ENCODE measurements at places on chromosomes 2 and 18.

- no peak for DNase-seq
These were observed 560.4 kb upstream of the SALL3 start for GRCh38 chr18:78419171-78419570.

DNA sequence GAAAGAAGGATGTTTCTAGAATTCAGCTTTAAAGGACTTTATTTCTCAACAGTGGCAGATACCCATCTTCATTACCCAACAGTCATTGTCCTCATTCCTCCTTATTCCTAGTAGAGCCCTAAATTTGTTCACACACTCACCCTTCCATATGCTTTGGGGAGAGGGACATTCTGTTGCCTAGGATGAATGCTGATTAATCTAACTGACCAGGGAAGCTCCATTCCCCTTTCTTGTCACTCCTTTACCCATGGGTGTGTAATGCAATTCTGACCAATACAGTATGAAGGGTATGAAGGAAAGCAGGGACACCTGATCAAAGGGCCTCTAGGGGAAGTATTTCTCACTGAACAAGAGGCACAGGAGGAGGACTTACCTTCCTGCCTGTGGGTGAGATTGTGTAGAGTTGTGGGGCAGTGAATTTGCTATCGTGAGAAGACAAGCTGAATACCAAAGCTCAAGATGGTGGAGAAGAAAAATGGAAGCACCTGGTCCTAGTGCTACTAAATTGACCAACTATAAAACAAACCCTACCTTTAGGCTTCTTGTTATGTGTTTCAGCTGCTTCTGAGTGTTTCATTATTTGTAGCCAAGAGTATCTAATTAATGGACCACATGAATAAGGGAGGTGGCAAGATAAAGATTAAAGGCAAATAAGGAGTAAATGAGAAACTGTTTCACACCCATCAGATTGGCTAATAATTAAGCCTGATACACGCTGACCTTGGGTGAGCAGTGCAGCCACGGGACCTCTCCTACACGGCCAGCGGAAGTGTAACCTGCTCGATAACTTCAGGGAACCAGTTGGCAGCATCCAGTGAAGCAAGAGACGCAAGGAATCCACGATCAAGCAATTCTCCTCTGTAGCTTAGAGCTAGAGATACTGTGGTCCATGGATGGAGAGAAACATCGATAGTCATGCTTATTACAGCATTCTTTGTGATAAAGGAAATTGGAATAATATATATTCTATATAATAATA lies 202.3 kb downstream of the MYCN start:
- DNase-seq: no peak

GRCh38 chr2:126886211-126886915 lies 12.3 kb upstream of the TEX51 start:
- DNase-seq: no peak

GRCh38 chr2:176126929-176127773 lies 2.4 kb upstream of the HOXD8 start:
- DNase-seq: no peak

DNA sequence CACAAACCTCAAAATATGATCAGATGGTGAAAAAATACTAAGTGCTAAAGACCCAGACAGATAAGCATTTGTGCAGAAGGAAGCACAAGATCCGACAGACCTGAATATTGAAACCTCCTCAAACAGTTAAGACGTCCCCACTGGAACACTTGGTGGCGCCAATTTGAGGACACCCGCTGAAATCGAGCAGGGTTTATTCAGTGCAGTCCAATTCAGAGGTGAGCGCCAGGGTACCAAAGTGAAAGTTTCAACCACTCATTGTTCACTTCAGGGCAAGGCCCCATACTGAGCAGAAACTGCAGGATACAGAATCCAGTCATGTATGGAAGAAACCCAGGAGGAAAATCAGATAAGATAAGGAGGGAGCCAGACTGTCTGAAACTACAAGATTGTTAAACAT lies 417.6 kb downstream of the LRRTM4 start:
- DNase-seq: no peak

- DNase-seq: no peak
These were observed 1706.7 kb downstream of the SUCLG1 start for GRCh38 chr2:82752396-82752795.

- no peak for DNase-seq
These were observed 252.9 kb upstream of the SIX3 start for GRCh38 chr2:44688456-44689124.

GRCh38 chr2:158926478-158926948 lies 41.9 kb upstream of the TANC1 start:
- no peak for DNase-seq

DNA sequence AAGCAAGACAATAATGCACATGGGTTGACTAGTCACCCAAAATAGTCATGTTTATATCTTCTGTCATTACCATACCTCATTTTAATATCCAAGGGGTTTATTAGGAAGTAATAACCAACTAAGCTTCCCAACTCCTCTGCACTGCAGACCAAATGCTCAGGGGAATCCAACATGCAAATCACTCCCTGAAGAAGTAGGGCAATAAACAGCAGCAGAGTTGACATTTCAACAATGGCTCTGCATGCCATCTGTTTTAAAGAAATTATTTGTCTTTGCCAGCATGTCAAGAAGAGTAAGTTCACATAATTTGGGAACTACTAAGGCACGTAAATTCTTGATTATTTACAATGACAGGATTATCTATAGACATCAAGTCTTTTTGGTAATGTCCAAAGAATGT lies 84.4 kb upstream of the LYPD1 start:
- no peak for DNase-seq

GRCh38 chr2:160380000-160380570 lies 113.5 kb downstream of the RBMS1 start:
- no peak for DNase-seq

DNA sequence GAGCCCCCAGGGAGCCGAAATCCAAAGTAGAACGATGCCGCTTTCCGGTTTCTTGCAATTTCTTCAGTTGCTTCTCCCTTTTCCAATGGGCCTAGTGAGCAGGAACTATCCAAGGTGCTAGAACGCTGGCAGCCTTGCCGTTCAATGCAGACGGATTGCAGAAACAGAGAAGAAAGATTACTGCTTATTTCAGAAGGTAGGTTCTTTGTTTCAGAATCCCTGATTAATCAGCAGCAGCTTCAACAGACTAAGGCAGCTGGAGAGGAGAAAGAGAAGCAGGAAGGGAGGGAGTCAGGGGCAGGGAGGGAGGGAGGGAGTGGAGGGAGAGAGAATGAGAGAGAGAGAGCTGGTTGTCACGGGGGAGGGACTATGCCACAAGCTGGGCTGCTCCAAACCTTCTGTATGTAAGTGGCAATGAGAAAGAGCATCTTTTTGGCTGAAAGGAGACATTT lies 576 bp downstream of the NYAP2 start:
- no peak for DNase-seq

DNA sequence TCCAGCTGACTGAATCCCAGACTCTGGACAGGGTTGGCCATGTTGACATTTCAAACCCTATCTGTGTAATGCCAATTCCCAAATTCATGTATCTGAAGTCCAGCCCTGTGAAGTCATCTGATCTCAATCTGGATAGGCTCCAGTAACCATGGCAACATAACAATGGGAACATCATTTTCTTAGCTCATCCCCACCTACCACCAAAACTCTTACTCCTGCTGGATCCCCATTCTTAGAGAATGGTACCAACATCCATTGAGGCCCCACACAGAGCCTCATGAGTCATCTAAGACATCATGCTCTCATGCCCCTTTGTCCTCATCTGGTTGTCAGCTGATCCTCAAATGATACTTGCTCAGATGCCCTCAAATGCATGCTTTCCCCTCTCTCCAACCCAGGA lies 58.9 kb upstream of the TEX51 start:
- DNase-seq: no peak

GRCh38 chr18:48715711-48716361 lies 177.0 kb downstream of the CTIF start:
- peak; percentile 70 for DNase-seq

DNA sequence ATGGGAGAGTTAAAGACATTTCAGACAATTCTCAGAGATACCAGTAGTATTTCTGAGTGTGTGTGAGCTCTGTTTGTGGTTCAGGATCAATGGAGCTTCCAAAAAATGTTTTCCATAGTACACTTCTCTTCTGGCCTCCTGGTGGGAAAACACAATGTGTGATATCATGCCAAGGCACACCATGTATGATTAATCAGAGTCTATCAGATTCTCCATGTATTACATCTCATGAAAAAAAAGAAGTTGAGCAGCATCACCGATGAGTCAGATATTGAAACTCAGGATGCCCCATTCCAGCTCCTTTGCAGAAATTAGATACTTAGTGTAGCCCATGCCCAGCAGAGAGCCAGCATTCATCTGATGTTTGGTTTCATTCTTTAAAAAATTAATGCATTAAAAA lies 620.3 kb upstream of the POU3F3 start:
- no peak for DNase-seq

DNA sequence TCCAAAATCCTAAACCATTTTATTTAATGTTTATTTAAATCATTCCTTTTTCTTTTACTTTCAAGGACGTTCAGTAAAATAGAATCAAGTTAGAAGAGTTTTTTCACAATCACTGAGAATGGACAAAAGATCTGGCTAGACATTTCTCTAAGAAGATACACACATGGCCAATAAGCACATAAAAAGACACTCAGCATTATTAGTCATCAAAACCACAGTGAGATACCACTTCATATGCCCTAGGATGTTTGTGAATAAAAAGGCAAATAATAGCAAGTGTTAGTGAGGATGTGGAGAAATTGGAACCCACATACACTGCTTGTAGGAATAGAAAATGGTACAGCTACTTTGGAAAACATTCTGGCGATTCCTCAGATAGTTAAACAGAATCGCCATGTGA lies 76.1 kb downstream of the RHBDD1 start:
- DNase-seq: no peak

GRCh38 chr2:126890551-126891450 lies 7.9 kb upstream of the TEX51 start:
- DNase-seq: no peak

- no peak for DNase-seq
These were observed 1269.2 kb downstream of the LRP1B start for GRCh38 chr2:140861666-140862065.

DNA sequence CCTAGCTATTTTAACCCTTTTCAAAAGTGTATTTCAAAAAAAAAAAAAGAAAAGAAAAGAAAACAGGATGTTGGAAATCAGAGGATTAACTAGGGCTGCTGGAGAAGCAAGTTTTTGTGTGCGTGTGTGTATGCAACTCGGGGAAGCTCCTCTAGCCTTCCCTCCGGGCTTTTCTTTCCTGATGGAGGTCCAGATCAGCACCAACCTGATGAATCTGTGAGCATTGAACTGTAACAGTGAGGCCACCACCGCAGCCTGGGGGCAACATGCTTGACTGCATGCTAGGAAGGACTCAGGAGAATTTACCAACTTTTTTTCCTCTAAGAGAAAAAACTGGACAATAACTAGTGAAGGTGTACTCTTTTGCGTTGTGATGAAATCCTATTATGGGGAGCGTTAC lies 2.3 kb downstream of the OBSL1 start:
- no peak for DNase-seq

DNA sequence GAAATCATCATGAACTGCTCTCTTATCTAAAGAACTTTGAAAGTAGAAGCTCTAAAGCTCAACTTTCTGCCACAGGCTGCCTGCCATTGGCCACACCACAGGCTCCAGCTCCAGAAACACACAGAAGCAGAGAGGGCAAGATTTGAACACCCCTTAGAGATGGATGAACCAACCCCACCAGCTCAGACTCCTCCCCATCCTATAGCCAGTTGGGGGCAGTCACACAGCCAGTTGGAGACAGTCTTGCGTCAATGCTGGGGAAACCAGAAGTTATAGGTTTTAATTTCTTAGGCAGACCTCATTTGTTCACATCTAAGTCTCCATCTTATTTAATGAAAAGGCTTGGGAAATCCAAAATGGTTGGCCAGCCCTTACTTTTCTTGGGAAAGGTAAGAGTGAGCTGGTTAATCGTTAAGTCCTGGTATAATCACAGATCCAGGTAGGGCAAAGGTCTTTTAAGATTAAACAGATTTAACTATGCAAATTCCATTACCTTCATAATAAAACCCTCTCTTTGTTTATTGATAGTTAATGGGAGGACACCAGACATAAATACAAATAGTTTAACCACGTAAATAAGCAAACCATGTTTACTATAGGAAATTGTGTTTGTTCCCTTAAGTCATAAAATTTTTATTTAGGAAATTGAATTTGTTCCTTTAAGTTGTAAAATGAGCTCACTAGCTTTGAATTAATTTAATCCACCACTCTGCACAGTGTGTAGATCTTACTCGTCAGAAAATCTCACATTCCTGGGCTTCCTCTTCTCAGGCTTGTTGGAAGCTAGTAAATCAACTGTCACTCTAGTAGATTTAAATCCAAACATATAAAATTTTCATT lies 28.0 kb downstream of the MRO start:
- DNase-seq: no peak

- DNase-seq: no peak
These were observed 54.3 kb downstream of the TTC32 start for GRCh38 chr2:19847486-19847885.

DNA sequence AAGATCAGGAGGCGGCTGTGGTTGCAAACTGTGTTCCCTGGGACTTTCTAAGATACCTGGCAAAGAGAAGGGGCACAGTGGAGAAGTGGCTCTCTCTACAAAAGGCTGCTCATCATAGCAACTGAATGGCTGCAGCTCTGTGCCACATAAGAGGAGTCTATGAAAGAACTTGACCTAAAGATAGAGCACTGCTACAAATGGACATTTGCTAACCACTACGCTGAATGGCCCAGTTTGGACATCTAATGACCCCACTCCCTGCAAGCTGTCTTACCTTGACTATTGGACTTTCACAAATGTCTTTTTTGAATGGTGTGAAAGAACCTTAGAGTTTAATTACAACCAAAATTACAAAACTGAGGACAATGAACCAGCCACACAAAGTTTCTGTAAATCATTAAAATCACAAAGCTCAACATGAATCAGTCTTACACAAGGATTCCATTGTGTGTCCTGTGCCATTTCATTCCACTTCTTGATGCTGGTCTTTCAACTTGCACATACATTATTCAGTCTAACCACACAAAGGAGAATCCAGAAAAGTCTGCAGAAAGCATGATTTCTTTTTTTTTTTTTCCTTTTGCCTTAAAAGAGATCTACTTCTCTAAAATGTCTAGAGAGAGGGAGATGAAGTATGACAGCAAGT lies 154.0 kb downstream of the LAMA1 start:
- DNase-seq: no peak

- no peak for DNase-seq
These were observed 1.4 kb upstream of the UBXN4 start for GRCh38 chr2:135740206-135740605.

- DNase-seq: no peak
These were observed 131.2 kb downstream of the TMEM18 start for GRCh38 chr2:545711-546650.

DNA sequence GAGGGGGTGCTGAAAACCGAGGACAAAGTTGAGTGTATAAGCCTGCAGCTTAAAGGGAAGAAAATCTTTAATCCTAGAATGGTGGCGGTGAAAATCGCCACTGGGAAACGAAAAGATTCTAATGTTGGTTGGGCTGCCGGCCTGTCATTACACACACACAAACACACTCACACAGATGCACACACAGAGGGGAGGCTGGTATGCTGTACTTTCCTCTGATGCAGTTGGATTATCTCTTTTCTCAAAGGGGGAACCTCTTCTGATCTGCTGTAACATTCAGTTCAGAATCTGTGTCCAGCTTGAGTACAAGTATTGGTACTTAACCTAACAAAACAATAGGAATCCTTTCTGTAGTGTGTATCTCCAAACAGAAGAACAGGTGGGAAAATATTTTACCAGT lies 39.0 kb downstream of the ANXA4 start:
- no peak for DNase-seq

All from GDM1 (cell line).